ENCODE measurements at places on chromosomes 5 and 9. TPM values are rescaled to one million over a fixed set of nuclear protein-coding genes. Genes with fewer than 3 reads are reported as not detected.

Gene GZMA
- not detected for total RNA-seq

Gene CDO1
- total RNA-seq, result 7.7 TPM

Gene BHMT2
- total RNA-seq, result 3.4 TPM

Gene TEK
- total RNA-seq, result 19.2 TPM

Gene MORN5
- not detected for total RNA-seq

Gene BTNL8
- not detected for total RNA-seq

Gene CNTNAP3
- total RNA-seq, result 0.18 TPM

Measured in smooth muscle cell of bladder (primary cell).